ENCODE measurements at places on chromosomes 1 and 21. TPM values are rescaled to one million over a fixed set of nuclear protein-coding genes. Genes with fewer than 3 reads are reported as not detected.
A peak's percentile ranks its signal among the peaks of the same experiment; 100 is the strongest.

DNA sequence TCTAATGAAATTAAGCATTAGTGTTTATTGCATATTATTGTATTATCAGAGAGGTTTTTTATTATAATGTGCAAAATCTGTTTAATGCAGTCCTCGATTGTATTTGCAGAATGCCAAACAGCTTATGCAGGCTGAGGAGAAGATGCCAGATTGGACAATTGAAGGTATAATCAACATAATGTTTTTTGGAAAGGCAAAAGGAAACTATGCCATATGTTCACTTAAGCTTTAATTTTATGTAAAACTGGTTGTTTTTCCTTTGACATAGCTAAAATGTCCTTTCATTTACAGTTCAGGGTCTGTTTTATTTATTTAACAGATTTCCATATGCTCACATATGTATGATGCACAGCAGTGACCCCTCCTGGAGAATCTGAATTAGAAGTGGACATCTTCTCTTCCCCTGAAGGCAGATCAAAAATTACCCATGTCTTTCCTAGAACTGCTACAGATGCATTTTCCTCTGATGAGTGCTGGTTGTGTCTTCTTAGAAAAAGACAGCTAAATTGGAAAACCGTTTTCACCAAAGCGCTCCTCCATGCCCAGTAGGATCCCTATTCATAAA is 143.5 kb upstream of the USH2A start:
- DNase-seq: no peak

- DNase-seq: peak; percentile 67
Measured at GRCh38 chr21:44930543-44930981, 9.3 kb upstream of the SLX9 start.

VCAM1 gene
- not detected for total RNA-seq

GRCh38 chr1:118075116-118075515 is 109.9 kb downstream of the SPAG17 start:
- DNase-seq: no peak

NFASC gene
- total RNA-seq: not detected

DNALI1 gene
- not detected for total RNA-seq

- DNase-seq: no peak
Measured at GRCh38 chr1:27614043-27614624, 10.2 kb upstream of the AHDC1 start.

DNA sequence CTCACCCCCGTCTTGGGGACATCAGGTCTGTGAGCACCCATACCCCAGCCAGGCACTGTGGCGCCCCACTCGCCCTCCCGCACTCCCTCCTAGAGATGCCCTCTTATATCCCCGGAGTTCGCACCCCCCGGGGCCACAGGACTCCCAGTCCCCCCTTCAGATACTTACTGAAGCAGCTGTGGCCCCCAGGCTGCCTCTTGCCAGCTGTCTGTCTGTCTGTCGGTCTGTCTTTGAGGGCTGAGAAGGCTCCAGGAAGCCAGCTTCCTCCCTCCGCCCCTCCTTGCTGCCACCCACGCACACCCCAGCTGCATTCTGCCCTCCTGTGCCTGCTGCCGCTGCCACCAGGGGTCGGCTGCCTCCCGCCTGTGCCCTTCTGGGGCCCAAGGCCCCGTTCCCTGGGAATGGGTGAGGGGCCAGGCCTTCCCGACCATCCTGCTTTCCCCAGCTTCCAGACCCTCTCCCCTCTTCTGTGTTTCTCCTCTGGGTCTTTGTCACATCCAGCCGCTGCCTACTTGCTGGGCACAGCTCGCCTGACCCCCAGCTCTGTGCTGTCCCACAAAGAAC is at the start of gene PTPN7:
PTPN7 (minus strand) TSS at position 226 of the 564 bp plus-strand sequence. CDS start 1,200 bp downstream, outside the sequence.
- peak; percentile 73 for DNase-seq

CSF3R gene
- 0.87 TPM for total RNA-seq

DNA sequence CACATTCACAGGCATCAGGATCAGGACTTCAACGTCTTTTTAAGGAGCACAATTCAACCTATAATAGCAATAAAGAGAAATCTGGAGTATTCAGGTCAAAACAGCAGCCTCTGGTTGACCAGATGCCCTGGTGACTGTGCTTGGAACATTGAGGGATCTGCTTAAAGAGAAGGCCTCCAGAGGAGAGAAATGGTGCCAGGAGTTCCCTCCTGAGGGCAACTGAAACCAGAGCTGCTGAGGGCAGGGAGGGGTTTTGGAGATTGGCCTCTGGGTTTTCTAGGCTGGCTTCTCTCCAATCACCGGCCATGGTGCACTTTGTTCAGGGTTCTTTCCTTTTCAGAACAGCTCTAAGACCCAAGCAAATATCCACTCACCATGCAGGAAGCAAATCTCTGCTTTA is 190.7 kb upstream of the KIAA0040 start:
- DNase-seq: no peak

CLCA1 gene
- not detected for total RNA-seq

- no peak for DNase-seq
Measured at GRCh38 chr1:48688102-48688760, 88.5 kb downstream of the BEND5 start.

DNA sequence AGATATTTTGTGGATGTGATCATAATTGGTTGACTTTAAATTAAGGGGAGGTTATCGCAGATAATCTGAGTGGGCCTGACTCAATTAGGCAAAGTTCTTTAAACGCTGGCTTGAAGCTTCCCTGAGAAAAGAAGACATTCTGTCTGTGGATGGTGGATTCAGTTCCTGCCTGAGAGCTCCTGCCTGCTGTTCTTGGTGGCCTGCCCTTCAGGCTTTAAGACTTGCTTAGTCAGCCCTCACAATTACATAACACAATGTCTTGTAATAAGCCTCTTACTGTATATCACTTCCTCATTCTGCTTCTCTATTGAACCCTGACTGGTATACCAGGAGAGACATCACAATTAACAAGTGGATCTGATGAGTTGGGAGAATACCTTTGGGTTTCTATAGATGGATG is 50.2 kb downstream of the KCNJ6 start:
- no peak for DNase-seq

GRCh38 chr1:116324411-116324810 is 48.6 kb upstream of the ATP1A1 start:
- DNase-seq: no peak
